ENCODE measurements at places on chromosomes 4 and X.

DNA sequence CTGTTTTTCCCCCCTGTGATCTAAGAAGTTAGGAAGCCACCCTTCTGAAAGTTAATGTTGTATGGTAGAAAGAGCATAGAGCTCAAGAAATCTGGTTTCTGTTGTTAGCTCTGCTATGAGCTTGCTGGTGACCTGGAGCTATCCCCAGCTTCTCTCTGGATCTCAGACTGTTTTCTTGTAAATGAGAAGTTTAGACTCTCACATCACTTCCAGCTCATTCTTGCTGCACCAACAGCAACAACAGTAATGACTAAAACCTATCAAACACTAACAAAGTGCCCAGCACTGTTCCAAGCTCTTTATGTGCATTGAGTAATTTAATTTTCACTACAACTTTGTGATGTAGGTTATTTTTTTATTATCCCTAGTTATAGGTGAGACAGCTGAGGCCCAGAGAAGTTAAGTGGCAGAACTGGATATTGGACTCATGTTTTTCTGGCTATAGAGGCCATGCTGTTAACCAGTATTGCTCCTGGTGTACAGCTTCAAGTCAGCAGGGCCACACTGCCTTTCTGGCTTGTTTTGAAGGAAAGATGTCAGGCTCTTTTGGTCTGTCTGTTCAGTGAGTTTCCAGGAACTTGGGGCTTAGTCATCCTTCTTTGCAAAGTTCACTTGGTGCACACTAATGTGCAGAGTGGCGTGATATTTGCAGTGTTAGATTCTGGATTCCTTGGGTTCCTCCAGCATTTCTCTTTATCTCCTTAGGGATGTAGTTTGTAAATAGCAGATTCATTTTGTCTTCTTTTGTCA lies 27.8 kb upstream of the TMEM164 start:
- DNase-seq, result no peak

GRCh38 chrX:101349193-101349562 lies 636 bp upstream of the TIMM8A start:
- no peak for DNase-seq

DNA sequence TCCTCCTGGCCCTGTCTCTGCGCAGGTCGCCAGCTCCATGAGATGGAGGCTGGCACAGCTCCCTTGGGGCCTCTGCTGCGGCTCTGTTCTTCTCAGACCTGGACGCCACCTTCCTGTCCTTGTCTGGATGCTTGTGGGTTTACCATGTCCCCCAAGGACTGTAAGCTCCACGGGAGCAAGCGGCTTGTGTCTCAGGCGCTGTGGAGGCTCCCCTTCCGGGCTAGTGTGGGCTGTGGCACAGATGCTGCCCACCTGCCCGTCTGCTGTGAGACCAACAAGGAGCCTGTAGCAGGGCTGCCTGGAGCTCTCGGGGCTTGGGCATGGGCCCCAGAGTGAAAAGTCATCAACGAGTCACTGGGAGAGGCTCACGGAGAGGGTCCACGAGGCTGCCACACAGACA lies 25.2 kb downstream of the NAT8L start:
- DNase-seq, result no peak

DNA sequence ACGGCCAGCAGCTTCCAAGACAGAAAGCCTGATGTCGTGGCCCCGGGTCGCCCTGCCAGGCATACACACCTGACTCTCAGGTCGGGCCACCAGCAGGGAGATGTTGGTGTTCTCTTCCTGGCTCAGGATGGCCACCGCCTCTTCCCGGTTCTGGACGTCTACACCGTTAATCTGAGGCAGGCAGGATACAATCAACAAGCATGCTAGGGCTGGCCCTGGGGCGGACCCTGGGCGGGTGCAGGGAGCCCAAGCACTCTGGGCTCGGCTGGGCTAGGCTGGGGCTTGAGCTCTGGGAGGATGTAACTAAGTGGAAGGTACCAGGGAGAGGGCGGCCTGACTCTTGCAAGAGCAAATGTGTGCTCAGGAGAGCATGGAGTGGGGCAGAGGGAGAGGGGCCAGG lies 11.0 kb downstream of the SSR4 start:
- DNase-seq, result no peak

- no peak for DNase-seq
Measured at GRCh38 chr4:153780876-153781275, 8.0 kb downstream of the SFRP2 start.

DNA sequence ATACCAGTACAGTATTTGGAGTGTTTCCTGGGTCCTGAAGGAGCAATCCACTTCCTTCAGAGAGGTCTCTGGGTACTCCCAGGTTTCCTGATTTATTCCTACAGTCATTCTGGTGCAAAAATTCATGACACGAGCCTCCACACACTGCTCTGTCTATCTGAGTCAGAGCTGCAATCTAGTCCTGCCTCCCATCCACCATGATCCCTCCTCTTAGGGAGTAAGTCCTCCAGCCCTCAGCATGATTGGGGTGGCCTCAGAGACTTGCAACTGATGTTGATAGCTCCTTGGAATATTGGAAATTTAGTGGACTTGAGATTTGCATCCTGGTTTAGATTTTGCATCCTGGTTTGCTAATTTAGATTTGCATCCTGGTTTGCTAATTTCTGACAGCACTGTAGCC lies 20.5 kb downstream of the CNGA1 start:
- no peak for DNase-seq

GRCh38 chr4:159398236-159398638 lies 295.4 kb downstream of the RAPGEF2 start:
- no peak for DNase-seq

- DNase-seq, result no peak
Measured at GRCh38 chrX:110046001-110046400, 43.1 kb downstream of the TMEM164 start.

DNA sequence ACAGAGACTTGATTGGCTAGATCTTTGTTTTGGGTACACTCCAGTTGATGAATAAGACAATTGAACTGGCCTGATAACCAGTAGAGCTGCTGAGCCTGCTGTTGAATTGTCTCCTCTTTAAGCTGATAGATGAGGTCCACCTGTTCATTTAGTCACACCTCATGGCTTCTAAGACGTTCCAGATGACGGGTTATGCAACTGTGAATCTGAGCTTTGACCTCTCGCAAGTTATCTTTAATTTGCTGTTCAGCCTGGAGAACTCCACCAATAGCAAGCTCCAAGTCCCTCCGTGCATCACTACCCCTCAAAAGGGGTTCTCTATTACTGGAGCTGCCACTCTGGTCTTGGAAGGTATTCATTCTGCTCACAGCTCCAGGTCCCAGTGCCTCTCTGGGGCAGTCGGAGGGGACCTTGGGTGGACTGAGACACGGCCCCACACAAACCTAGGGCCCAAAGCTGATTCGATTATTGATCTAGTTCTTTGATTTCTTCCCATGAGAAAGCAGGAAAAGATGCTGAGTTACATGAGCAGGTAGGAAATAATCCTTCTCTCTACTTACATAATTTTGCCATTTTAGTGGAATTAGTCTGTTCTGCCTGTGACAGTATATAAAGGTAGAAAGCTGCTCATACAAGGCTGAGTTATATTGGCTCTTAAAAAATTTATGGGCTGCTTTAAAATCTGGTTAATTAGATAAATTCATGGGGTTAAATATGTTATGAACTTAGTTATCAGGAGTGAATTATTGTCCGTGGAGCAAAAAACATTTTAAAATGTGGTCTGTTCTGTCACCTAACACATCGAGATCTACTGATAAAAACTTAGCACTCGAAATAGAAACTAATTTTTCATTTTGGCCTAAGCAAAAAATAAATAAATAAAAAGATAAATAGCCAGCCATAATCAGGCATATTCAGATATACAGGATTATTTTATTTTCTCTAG lies 6.8 kb downstream of the MMAA start:
- DNase-seq, result no peak

GRCh38 chrX:56763556-56764152 lies 34.6 kb downstream of the NBDY start:
- DNase-seq, result peak; percentile 89

DNA sequence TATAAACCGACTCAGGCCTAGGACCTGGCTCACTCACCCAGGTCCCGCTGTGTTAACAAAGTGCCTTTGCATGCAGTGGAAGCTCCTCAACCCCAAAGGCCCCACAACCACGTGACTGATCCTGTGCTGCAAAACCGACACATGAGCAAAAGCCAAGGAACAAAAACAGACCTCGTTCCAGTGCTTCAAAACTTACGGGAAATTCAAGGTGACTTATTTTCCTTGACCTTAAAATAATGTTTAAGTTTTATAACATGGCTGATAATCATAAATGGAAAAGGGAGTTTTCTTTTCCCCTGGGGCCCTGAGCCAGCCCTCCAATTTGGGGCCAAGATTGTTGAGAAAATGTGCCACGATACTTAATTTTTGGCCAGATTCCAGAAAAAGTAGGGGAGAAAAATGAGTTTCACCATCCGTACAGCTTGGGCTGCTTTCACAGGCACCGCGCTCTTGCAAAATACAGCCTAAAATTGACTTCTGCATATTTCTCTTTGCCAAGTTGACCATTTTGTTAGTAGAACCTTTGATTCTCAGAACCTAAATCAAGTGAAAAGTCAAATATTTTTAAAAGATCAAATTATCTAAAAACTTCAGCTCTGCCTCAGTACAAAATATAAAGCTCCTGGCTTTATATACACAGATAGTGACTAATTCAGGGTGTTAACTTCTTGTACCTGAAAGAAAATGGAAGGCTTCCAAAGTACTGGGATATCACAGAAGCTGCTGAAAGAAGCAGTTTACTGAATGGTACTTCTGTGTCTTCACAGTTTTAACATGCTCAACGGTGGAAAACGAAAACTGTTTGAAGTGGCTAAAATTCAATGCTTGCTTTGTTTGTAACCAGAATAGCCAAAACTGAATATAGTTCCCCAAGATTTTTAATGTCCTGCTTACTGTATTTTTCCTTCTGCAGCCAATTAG lies 93.8 kb downstream of the APBB2 start:
- no peak for DNase-seq

GRCh38 chrX:20147561-20147960 lies 5.9 kb upstream of the EIF1AX start:
- DNase-seq, result no peak

DNA sequence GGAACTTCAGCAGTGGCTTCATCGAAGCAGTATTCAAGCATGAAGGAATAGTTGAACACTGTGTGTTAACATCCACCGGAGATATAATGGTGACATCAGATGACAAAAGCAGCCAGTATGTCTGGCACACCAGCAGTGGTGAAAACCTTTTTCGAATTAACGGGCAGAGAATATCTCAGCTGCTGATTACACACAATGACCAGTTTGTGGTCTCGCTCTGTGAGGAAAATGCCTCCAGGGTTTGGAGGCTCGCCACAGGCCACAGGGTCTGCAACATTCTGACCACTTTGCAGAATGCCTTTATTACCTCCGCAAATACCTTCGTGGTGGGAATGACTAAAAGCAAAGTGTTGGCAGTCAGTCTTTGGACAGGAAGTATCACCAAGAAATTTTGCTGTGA lies 201.5 kb downstream of the NWD2 start:
- no peak for DNase-seq

GRCh38 chr4:121156822-121157769 lies 7.0 kb downstream of the TNIP3 start:
- DNase-seq, result peak; percentile 16

- no peak for DNase-seq
Measured at GRCh38 chr4:8548731-8549351, 31.4 kb upstream of the GPR78 start.

GRCh38 chr4:145044341-145044740 lies 53.7 kb downstream of the ANAPC10 start:
- no peak for DNase-seq

DNA sequence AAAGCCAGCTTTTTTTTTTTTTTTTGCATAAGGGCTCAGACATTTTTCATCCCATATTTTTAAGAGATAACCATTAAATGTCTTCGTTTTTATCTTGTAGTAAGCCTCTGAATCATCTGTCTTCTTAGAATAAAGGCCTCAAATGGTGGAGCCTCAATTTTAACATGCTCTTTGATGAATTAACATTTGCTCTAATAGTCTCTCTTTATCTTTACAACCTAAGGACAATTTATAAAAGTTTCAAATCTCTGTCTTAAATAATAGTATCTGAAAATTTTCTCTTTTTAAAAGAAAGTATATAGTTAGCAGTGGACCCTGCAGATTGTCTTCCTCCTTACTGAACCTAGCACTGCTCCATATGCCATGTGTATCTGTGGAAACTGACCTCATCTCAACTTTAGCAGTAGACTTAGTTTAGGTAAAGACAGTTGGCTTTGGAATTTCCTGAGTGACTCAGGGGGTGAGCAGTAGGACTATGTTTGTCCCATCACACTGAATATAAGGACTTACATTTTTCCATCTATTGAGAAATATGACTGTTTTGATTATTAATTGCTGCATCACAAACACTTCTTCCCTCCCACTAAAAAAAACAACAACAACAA lies 1658.0 kb downstream of the STIM2 start:
- no peak for DNase-seq

DNA sequence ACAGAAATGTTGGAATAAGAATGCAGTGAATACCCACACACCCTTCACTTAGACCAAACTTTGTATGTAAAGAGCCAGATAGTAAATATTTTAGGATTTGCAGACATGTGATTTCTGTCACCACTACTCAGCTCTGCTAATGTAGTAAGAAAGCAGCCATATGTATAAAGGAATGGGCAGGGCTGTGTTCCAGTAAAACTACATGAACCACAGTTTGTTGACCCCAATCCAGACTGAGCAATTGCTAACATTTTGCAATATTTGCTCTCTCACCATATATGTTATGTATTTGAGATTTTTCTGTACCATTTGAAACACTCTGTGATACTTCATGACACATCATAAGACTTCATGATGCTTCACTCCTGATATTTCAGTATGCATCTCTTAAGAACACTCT lies 32.0 kb upstream of the TBC1D1 start:
- DNase-seq, result no peak

DNA sequence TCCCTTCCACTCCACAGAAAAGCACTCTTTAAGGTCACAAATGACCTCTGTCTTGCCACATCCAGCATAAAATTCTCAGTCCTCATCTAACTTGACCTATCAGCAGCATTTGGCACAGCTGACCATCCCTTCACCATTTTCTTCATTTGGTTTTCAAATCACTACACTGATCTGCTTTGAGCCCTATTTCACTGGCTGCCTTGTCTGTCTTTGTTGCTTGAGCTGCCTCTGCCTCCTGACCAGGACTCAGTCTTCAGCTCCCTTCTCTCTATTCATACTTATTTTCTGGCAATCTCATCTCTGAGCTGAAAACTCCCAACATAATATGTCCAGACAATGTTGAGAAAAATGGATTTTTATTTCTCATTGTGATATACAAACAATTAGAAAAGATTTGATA lies 27.7 kb upstream of the PDE5A start:
- DNase-seq, result no peak

- DNase-seq, result no peak
Measured at GRCh38 chr4:96835991-96836390, 996.1 kb downstream of the PDHA2 start.

Data from CD4-positive, alpha-beta T cell treated with Interferon gamma for 1 hour (primary cell).